ENCODE measurements at places on chromosomes 1 and 21.

- no peak for DNase-seq
Measured at GRCh38 chr1:207860531-207860930, 50.4 kb downstream of the CD34 start.

DNA sequence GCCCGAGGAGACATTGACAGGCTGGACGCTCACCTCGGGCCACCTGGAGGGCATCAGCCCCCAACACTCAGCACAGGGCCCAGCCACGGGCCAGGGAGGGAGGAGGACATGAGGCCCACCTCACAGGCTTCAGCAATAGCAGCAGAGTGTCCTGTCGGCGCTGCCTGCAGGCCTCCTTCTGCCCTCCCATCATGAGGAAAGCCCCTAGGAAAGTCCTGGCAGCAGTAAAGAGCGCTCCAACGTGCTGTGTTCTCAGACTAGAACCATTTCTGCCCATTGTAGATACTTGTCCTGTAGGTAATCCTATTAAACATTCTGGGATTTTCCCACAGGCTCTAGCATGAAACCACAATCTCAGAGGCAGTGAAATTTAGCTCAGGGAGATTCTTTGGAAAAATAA, 62.0 kb upstream of the GALNT2 start:
- DNase-seq: no peak

DNA sequence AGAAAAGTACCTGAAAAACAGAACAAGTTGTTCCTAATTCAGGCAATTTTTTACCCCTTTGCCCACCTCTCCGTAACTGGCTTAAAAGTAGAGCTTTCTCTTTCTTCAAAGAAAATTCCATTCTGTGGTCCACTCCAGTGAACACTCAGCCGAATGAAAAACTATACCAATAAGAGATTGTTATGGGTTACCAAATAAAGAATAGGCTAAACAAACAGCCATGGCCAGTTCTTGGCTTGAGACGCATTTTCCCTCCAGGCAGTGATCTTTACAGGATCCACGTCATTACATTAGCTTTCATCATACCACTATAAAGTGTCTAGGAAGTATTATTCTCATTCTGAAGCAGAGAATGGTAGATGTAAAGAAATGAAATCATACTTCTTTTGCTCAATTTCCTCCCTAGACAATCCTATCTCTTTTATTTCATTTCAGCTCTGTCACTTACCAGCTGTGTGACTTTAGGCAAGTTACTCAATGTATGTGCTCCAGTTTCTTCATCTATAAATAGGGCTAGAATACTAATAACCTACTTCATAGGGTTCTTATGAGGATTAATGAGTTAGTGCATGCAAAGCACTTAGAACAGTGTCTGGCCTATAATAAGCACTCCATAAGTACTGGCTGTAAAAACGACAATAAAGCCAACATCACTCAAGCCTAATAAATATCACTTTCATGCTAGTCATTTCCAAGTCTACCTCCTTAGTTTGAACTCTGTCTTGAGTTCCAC, 26.5 kb upstream of the TRIM45 start:
- peak; percentile 35 for DNase-seq

DNA sequence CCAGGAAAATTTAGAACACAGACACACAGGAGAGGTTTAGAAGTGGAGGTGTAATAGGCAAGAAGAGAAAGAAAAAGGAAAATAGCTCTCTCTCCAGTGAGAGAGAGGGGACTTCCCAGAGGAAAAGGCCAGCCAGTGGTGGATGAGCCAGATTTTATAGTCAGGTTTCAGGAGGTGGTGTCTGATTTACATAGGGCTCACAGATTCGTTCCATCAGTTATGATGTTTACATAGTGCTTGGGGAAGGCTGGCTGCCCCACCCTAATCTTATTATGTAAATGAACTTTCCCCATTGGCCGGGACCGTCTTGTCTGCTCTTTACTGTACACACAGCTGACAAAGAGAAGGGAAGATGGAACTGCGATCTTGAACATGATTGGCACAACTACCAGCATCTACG, 797.3 kb downstream of the PLA2G4A start:
- no peak for DNase-seq

- DNase-seq: no peak
Measured at GRCh38 chr1:24732186-24732885, 12.9 kb upstream of the CLIC4 start.

DNA sequence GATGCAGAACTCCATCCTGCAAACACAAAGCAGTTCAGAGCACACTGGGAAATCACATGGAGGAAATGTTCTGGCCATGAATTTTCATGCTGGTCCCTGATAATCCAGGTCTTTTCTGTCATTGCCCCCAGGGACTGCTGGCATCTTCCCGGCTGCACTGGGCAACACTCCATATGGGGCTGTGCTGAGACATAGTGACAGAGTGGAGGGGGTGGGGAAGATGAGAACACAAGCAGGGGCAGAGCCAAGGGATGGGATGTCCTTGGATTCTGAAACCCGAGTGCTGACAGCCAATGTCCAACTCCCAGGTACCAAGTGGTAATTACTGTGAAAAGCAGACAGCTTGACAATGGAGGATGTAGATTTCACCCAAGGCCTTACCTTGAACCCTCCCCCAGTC, 185.7 kb downstream of the HIVEP3 start:
- DNase-seq: no peak

DNA sequence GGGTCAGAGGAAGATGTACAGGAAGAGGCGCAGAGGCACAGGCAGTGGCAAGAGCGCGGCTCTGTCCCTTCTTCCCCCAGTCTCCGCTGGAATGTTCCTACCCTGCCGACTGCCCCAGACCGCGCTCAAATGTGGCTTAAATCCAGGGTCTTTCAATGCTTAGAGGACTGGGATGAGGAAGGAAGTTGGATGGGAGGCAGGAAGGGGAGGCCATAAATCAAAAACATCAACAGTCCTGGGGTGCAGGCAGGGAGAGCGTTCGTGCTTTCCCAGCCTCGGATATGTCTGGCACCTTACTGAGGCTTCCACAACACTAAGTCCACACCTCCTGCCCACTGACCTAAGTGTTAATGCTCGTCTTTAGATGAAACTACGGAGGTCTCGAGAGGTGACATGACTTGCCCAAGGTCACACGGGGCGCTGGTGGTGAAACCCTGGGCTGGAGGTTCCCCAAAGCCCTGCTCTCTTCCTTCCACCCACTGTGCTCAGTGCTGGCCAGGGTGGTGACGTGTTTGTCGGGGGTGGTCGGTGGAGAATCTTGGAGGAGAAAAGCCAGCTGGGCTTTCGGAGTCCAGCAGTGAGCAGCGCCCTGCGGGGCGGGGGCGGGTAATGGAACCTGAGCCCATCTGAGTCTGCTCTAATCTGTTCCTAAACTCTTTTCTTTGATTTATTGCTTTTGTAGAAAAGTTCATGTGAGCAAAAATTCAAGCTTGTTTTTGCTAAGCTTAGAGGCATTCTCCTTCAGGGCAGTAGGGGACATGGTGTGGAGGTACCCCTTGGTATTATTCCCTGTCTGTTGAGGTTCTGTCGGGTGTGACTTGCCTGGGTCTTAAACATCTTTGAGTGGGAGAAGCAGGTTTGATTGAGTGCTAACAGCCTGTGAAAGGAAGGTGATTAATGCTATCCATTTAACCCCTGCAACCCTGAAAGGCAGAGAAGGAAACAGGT, 708 bp downstream of the CDA start:
- no peak for DNase-seq

GRCh38 chr1:85465099-85465785, at the start of gene DDAH1:
Gene DDAH1, minus strand, starts transcription at chr1:85465159. Its CDS starts 114 bp downstream, at chr1:85465045.
- DNase-seq: peak; percentile 67

GRCh38 chr1:153032073-153032472, 1.1 kb downstream of the SPRR1B start:
- no peak for DNase-seq

GRCh38 chr1:22254756-22255155, 111.9 kb upstream of the WNT4 start:
- DNase-seq: no peak

DNA sequence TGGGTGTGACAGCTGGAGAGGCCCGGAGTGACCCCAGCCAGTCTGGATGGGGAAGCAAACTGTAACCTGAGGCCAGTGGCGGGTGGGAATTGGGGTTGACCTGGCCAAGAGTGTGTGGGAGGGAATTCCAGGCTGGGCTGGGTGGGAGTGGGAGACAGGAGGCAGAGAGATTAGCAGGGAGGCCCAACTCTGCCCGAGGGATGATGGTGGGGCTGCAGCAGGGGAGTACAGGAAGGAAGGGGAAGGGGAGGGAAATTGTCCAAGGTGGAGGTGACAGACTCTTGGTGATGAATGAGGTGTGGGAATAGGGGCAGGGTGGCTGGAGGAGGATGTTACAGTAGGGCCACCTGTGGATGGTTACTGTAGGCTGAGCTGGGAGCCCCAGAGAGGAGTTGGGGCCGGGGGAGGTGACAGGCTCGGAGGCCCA, 40.4 kb downstream of the HUNK start:
- DNase-seq: no peak

DNA sequence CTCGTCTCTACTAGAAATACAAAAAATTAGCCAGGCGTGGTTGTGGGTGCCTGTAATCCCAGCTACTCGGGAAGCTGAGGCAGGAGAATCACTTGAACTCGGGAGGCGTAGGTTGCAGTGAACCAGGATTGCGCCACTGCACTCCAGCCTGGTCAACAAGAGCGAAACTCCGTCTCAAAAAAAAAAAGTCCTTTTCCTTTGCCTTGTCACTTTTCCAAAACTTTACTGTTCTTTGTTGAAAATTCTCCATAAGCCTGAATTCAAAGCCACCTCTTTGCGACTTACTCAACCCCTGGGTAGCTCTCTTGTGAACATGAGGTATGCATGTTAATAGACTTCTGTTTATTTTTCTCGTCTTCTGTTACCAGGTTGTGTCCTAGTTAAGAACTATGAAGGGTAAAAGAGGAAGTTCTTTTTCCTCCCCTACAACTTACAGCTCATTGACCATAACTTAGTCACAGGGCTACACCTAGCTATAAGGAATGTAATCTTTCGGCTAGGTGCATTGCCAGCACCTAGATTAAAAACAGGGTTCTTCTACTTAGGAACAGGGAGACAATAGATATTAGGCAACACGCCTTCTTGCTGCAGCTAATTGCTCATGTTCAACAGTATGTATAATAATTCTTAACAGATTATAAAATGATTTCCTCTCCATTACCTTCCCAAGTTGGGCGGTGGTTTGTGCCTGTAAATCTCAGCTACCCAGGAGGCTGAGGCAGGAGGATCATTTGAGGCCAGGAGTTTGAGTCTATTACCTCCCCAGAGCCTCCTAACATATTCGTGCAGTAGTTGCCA, 40.9 kb downstream of the PTAFR start:
- DNase-seq: no peak

DNA sequence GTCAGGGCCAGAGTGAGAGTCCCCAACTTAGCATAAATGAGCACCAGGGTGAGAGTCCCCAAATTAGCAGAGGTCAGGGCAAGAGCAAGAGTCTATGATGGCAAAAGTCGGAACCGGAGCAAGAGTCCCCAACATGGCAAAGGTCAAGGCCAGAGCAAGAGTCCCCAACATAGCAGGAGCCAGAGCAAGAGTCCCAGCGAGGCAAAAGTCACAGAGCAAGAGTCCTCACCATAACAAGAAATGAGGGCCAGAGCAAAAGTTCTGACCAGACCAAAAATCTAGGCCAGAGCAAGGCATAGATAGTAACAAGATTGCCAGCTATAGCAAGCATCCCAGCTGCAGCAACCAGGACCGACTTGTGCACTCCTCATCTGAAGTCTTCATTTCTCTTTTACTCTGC, 3.1 kb downstream of the NSUN4 start:
- no peak for DNase-seq
